AG04449 (cell line): ENCODE measurements at places on chromosomes 12 and 14.

DNA sequence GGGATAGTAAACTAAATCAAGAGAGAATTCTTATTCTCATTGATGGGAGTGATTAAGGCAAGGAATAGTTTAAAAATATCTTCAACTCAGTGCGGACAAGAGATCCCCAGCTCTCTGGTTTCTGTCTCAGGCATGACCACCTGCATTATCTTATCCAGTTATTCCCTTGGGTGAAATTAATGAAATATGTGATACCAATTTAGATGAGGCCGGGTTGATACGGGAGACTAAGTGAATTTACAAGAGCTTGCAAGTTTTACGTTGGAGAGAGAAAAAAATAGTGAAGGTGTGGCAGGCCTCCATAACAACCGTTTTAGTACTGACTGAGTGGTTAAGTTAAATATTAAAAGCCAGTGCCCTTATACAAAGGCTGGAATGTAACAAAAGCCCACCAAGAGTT lies 61.1 kb upstream of the PLBD1 start:
- DNase-seq = no peak

- no peak for DNase-seq
These were observed 807.8 kb upstream of the TMEM132C start for GRCh38 chr12:127459166-127459565.

- no peak for DNase-seq
These were observed 11.7 kb downstream of the TULP3 start for GRCh38 chr12:2902272-2902880.

DNA sequence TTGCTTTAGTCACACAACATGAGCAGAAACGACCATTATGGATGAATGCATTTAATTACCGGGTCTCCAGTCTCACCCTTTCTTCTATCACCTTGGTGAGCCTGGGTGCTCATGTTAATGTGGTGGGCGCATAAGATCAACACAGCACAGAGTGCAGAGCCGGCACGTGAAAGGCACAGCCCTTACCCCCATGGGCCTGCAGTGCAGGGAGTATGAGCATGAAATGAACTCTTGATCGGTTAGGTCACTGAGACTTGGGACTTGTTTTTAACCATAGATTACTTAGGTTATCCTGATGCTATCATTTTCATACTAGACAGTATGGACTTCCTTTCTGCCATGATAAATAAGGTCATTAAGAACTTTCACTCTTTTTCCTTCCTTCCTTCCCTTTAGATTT lies 156.8 kb downstream of the CRADD start:
- DNase-seq = no peak

GRCh38 chr12:3283137-3283680 lies 206.0 kb downstream of the TSPAN9 start:
- DNase-seq = no peak
